ENCODE measurements at places on chromosomes 13 and 19.

GRCh38 chr19:35090506-35091214 lies 25.0 kb upstream of the FXYD3 start:
- no peak for DNase-seq

DNA sequence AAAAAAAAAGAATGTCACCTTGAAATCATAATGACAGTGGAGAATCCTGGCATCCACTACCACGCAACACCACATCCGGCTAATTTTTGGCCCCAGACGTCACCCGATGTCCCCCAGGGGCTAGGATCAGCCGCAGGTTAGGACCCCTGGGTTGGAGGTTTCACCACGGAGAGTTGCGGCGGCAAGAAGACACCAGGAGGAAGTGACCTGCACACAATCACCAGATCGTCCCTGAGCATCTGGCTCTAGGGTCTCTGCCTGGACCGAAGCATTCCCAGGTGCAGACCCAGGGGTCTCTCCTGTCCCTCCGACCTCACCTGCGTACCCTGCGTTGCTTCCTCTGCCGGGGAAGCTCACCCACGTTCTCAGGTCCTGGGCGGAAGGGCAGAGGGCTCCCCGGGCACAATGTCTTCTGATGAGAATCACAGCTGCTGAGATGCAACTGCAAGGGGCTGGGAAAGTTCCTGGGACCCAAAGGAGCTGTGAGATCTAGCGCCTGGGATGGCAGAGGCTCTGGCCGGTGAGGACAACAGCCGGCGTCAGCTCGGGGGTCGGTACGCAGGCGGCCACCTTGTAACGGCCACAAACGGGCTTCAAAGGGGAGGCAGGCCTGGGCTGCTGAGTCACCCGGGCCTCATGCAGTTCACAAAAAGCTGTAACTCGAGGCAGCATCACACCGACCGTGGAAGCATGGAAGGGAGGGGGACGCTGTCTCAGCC lies 111.2 kb downstream of the GADD45B start:
- DNase-seq = no peak

GRCh38 chr19:45117167-45117594 lies 24.2 kb downstream of the PPP1R37 start:
- peak; percentile 80 for DNase-seq

DNA sequence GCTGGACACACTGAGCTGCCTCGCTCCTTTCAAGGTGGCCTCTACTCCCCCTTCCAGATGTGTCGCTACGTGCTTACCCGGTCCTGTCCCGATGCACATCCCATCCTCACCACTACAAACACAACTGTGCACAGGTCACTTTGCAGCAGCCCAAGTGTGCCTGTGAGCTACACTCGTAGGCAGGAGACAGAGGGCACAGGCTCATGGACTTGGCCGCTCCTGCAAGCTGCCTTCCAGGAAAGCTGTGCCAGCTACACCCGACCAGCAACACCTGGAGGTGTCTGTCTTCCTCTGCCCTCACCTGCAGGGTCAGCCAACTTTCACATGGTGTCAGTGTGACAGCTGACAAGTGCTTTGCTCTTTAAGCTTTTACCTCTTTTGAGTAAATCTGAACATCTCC lies 15.4 kb downstream of the CARS2 start:
- DNase-seq = no peak

DNA sequence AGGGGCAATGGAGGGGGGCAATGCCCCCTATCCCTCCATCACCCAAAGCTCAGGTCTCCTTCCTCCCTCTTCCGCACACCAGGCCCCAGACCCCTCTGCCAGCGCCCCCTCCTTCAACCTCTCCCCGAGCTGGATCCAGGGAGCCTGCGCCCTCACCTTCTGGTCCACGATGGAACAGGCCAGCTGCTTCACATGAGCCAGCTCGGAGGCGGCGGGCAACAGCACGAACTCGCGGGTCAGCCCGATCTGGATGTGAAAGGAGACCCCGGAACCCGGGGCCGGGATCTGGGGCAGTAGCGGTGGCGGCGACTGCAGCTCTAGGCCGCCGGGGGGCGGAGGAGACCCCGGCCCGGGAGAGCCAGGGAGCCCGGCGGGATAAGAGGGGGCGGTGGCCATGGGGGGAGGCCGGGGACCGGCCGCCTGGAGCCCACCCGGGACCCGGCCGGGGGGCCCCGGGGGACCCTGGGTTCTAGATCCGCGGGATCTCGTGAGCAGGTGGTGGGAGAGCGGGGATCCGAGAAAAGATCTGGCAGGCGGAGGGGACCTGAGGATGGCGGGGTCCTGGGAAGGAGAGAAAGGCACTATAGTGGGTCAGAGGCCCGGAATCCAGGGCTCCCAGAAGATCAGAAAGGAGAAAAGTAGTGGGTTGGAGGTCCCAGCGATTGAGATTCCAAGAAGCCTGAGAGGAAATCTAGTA lies 791 bp downstream of the PRKD2 start:
- no peak for DNase-seq

GRCh38 chr13:98746968-98747367 lies 5.5 kb downstream of the SLC15A1 start:
- no peak for DNase-seq

DNA sequence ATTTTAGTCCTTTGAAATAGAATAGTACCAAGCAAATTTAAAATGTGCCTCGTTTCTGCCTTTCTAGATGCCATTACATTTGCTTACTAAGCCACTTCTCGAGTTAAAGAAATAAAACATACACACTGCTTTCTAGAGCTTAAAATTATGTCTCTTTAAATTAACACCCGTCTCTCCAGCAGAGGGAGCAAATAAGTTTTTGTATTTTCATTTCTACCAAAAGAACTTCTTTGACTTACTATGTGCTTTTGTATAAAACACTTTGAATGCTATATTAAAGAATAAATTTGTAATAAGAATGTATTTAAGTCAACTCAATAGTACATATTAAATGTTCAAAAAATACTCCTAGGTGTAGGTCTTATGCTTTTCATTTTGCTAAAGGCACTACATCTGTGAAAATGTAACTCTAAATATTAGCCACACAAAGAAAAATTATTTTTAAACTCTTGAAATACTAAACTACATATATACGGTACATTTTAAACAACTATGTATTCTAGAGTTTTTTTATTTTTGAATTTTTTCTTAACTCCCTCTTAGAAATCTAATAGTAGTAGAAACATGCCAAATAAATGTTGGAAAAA lies 269.3 kb upstream of the MIR17HG start:
- DNase-seq = peak; percentile 33

DNA sequence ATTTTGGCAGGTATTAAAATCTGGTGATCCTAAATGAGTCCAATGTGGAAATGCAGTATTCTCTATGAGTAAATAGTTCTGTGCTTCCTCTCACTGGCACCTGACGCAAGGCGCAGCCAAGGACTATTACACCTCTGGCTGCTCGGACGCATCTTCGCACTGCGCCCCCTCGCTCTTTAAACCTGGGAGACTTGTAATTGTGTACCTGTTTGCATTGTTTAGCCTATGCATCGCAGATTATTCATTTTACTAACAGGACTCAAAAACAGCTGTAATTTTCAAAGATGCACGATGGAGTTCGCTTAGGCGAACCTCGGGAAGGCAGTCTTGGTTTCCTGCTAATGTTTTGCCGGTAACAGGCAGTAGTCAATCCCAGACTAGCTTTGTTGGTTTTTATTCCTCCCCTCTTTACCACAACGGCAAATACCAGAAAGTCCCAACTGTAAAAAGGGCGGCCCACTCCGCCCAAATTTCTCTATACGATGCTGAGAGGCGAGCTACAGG lies 113.2 kb downstream of the KCNRG start:
- DNase-seq = no peak

GRCh38 chr19:28168557-28168956 lies 1044.4 kb downstream of the UQCRFS1 start:
- no peak for DNase-seq
